ENCODE measurements at places on chromosomes 6 and 20.

GRCh38 chr6:127818149-127818548 is 82.7 kb downstream of the THEMIS start:
- no peak overlapping the region for H3K4me3 ChIP-seq
- no peak for DNase-seq
- no peaks in the 10 kb centered on the region for H3K36me3 ChIP-seq
- H3K4me1 ChIP-seq, result no peaks in the 10 kb centered on the region
- H3K27me3 ChIP-seq, result no peaks in the 10 kb centered on the region
- H3K27ac ChIP-seq, result no peak overlapping the region

DNA sequence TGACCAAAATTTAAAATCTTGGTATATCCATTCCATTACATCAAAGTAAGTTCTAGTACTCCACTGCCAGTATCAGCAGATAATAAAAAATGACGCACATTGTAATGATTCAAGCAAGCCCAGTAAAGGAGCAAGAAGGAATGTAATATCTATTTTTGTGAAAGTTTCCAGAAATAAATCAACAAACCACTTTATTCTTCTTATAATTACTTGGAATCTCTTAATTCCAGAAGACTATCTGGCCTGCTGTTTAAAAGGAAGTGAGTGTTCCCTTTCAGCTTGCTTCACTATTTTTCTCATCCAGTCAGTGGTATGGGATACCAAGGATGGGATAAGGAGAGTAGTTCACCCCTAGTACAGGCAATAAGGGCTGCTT is 42.2 kb upstream of the DSE start:
- H3K36me3 ChIP-seq, result no peaks in the 10 kb centered on the region
- no peak overlapping the region for H3K27ac ChIP-seq
- no peak for DNase-seq
- peaks cover 28% of the 10 kb centered on the region for H3K4me1 ChIP-seq
- no peaks in the 10 kb centered on the region for H3K27me3 ChIP-seq
- H3K4me3 ChIP-seq, result no peak overlapping the region

- H3K27me3 ChIP-seq, result no peaks in the 10 kb centered on the region
- no peaks in the 10 kb centered on the region for H3K36me3 ChIP-seq
- peak overlapping the region; percentile 88 for H3K4me3 ChIP-seq
- no peak overlapping the region for H3K27ac ChIP-seq
- no peak for DNase-seq
These were observed 2.0 kb downstream of the STK35 start for GRCh38 chr20:2103461-2104153.

DNA sequence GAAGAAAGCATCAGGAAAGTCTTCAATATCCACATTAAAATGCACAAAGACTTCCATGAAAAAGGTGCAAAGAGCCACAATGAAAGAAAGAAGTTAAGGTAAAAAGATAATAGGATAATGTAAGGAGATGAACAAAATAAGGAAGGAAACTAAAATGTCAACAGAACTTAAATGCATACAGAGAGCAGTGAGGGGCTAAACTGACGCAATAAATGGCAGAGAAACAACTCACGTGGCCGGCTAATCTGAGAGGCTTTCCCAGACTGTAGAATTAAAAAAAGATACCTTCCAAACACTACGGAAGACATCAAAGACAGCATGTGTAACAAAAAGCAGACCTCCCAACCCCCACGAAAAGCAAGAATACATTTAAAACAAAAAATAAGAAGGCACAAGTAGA is 73.7 kb downstream of the GMDS start:
- H3K4me1 ChIP-seq, result peaks cover 3% of the 10 kb centered on the region
- DNase-seq, result no peak
- no peak overlapping the region for H3K27ac ChIP-seq
- no peak overlapping the region for H3K4me3 ChIP-seq
- H3K27me3 ChIP-seq, result no peaks in the 10 kb centered on the region
- no peaks in the 10 kb centered on the region for H3K36me3 ChIP-seq

- H3K4me1 ChIP-seq, result no peaks in the 10 kb centered on the region
- no peaks in the 10 kb centered on the region for H3K36me3 ChIP-seq
- no peak overlapping the region for H3K27ac ChIP-seq
- H3K4me3 ChIP-seq, result no peak overlapping the region
- H3K27me3 ChIP-seq, result no peaks in the 10 kb centered on the region
These were observed 12.1 kb upstream of the IL17A start for GRCh38 chr6:52174118-52174517.

GRCh38 chr6:130143709-130144108 is 79.0 kb downstream of the SAMD3 start:
- no peaks in the 10 kb centered on the region for H3K36me3 ChIP-seq
- no peak for DNase-seq
- no peaks in the 10 kb centered on the region for H3K4me1 ChIP-seq
- no peaks in the 10 kb centered on the region for H3K27me3 ChIP-seq

DNA sequence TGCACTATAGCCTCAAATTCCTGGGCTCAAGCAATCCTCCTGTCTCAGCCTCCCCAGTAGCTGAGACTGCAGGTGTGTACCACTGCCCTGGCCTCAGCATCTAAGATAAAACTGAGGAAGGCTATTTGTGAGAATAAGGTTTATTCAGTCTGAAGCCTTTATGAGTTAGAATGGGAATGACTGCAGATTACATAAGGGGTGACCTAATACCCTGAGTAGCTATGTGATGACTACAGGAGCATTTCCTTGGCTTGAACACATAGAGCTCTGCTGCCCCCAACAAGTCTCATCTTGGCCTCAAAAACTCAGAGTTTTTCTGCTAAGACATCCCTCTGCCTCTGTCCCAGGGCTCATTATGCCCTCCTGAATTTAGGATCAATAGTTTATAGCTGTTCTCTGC is 7.6 kb downstream of the GSS start:
- 0 out of 2 replicates have a peak, but pooled peaks cover 10% of the 10 kb centered on the region for H3K36me3 ChIP-seq
- no peaks in the 10 kb centered on the region for H3K4me1 ChIP-seq
- no peak overlapping the region for H3K27ac ChIP-seq

DNA sequence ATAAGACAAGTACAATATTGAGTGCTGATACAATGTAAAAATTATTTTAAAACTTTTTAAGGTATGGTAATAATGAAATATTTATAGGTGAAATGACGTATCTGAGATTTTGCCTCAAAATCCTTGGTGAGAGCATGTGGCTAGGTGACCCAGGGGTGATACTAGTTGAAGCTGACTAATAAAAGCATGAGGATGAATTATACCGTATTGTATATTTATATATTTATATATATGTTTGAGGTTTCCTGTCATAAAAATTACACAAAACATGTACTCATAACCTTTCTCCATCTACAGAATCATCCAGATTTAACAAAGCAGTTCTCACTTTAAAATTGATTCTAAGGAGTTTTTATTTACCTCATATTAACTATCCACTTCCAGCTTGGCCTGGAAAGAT is 358.1 kb downstream of the CDKAL1 start:
- no peaks in the 10 kb centered on the region for H3K36me3 ChIP-seq
- no peak overlapping the region for H3K4me3 ChIP-seq
- no peak for DNase-seq
- H3K4me1 ChIP-seq, result no peaks in the 10 kb centered on the region
- H3K27ac ChIP-seq, result no peak overlapping the region

GRCh38 chr6:21228411-21228810 is 365.1 kb upstream of the SOX4 start:
- H3K36me3 ChIP-seq, result no peaks in the 10 kb centered on the region
- H3K27ac ChIP-seq, result no peak overlapping the region
- H3K4me1 ChIP-seq, result peaks cover 6% of the 10 kb centered on the region
- DNase-seq, result no peak
- no peaks in the 10 kb centered on the region for H3K27me3 ChIP-seq

GRCh38 chr6:157258878-157259277 is 64.4 kb downstream of the TMEM242 start:
- H3K4me3 ChIP-seq, result no peak overlapping the region
- H3K4me1 ChIP-seq, result no peaks in the 10 kb centered on the region
- DNase-seq, result no peak
- no peak overlapping the region for H3K27ac ChIP-seq
- H3K27me3 ChIP-seq, result no peaks in the 10 kb centered on the region

DNA sequence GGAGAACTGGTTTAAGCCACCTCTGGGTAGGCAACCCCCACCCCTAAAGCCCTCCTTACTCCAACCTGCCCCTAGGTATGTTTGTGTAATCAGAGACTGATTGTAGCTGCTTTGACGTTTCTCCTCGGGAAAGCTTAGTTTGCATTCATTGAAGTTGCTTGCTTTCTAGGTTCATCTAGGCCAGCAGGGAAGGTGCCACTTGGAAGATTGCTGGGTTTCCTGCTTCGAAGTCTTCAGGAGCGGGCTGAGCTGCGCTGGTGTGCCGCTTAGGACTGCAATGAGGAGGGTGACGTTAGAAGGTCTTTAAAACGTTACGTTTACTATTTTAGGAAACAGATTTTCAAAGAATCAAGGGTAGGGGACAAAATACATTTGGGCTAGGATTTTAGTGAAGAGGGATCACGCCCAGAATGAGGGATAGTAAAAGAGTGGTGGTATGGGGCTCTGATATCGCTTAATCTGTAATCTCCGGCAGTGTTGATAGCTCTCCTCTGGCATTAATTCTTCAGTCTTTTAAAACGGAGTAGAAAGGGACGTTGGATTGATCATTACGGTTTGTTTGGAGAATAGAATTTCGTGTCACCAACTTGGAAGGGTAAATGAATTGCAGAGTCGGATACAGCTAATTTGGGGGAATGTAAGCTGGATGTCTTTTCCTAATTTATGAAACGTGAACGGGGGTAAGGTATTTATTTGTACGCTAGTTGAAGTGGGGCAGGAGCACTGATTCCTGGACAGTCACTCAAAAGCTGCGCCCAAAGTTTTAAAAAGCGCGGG is 92.6 kb upstream of the PRDM1 start:
- H3K4me3 ChIP-seq, result peak overlapping the region; percentile 88
- peaks cover 52% of the 10 kb centered on the region for H3K27me3 ChIP-seq
- DNase-seq, result no peak
- H3K27ac ChIP-seq, result no peak overlapping the region
- no peaks in the 10 kb centered on the region for H3K36me3 ChIP-seq

- no peak overlapping the region for H3K4me3 ChIP-seq
- no peaks in the 10 kb centered on the region for H3K36me3 ChIP-seq
- H3K27ac ChIP-seq, result no peak overlapping the region
- no peak for DNase-seq
- H3K4me1 ChIP-seq, result no peaks in the 10 kb centered on the region
- no peaks in the 10 kb centered on the region for H3K27me3 ChIP-seq
These were observed 873.7 kb downstream of the KIF16B start for GRCh38 chr20:15699431-15700146.

DNA sequence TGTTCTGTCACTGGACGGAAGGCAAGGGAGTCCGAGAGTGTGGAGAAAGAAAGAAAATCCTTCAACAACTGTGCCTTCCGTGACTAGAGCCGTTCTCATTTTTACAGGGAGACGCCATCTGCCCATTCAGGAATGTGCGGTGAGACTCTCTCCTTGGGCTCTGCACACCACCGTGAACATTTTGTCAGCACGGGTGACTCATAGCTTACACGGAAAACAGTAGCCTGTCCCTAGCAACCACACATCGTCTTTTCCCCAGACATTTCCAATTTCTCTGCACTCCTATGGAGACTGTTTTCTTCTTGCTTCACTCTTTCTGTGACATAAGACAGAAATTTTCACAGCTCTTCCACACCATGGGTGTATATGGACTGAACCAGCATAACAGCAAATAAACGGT is 55.1 kb downstream of the TBXT start:
- no peaks in the 10 kb centered on the region for H3K36me3 ChIP-seq
- H3K4me3 ChIP-seq, result no peak overlapping the region
- no peaks in the 10 kb centered on the region for H3K27me3 ChIP-seq
- H3K4me1 ChIP-seq, result no peaks in the 10 kb centered on the region
- H3K27ac ChIP-seq, result no peak overlapping the region
